ENCODE measurements at places on chromosomes 13 and 19.

DNA sequence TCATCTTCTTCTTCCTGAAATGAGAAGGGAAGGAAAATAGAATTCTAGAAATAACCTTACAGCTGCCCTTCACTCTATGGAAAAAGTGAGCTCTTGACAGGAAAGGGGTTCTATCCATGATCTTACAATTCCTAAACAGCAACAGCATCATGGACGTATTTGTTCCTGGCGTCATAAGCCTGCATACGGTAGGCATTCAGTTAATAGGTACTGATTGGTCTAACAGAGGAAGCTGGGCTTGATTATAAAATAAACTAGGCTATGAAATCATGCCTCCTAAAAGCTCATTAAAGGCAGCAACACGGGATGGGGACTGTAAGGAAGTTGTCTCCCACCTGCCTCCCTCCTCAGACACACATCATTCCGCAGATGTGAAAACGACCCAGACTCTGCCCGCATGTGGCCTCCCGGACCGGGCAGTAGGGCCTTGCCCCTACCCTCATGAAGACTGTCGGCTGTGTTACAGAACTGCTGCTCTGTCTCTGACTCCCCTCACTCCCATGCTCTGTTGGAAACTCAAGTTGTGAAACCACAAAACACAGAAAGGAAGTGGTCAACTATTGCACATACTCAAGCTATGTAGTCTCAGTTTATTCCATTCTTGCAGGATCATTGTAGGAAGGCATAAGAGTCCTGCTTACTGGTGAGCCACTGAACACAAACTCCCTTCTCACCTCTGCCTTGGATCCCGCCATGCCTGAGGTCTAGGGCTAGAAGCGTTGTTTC lies 129.8 kb downstream of the DLEU7 start:
- peak; percentile 13 for DNase-seq

- DNase-seq = no peak
Observed at GRCh38 chr19:29538146-29538545, 12.4 kb downstream of the VSTM2B start.

GRCh38 chr13:48647625-48648024 lies 6.1 kb upstream of the CYSLTR2 start:
- no peak for DNase-seq

DNA sequence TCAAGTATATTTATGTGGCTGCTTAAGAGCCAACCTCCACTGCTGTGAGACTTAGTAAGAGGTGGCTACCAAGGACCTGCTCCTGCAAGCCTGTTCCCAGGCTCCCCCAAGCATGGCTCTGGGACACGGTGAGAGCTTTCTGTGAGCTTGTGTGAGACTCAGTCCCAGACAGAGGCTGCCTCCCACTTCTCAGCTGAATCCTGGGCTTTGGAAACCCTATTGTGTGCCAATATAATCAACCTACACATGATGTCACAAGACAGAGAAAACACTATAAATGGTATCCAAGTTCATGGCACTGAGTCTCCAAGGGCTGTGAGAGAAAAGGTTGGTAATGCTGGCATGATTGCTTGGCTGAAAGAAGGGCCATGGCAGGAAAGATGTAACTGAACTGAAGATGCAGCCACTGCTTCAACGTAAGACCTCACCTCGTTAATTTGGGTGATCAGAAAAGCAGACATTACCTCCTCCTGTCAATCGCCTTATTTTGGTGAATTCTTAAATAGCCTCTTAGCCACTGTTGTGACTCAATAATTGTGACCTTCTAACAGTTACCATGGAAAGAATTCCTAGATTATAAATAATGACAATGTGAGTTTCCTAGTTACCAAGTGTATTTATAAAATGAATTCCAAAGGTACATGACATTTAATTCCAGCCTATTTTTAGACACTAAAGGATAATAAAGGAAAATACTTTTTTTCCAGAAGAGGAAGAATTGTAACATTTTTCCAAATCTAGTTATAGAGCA lies 332.0 kb downstream of the IRS2 start:
- DNase-seq = no peak

- DNase-seq = no peak
Observed at GRCh38 chr19:29953352-29954247, 11.6 kb downstream of the URI1 start.

DNA sequence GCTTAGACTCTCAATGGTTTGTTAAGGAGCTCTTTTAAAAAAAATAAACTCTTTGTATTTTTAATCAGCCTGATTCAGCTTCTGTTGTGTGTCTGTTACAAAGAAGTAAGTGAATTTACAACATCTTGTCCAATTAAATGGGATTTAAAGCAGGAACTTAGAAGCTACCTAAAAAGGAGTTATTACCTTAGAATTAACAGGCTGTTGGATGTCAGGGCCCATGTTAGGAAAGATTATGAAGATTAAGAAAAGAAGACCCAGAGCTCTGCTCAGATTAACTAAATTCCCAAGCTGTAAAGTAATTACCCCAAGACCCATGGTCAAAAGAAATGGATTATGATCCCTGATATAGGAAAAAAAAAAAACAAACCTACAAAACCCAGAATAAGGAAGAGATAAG lies 44.1 kb upstream of the ZNF780A start:
- DNase-seq = no peak

- no peak for DNase-seq
Observed at GRCh38 chr13:26236296-26236695, 14.2 kb upstream of the RNF6 start.

DNA sequence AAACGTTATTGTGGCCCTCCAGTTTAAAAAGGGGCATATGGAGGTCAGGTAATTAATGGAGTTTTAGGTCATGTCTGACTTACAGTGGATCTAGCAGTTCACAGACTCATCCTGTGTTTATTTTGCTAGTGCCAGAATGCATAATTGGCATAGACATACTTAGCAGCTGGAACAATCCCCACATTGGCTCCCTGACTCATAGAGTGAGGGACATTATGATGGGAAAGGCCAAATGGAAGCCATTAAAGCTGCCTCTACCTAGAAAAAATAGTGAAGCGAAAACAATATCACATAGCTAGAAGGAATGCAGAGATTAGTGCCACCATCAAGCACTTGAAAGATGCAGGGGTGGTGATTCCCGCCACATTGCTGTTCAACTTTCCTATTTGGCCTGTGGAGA lies 610.7 kb downstream of the SLITRK5 start:
- DNase-seq = no peak

GRCh38 chr13:114080739-114081561 lies 51.5 kb downstream of the RASA3 start:
- DNase-seq = no peak

DNA sequence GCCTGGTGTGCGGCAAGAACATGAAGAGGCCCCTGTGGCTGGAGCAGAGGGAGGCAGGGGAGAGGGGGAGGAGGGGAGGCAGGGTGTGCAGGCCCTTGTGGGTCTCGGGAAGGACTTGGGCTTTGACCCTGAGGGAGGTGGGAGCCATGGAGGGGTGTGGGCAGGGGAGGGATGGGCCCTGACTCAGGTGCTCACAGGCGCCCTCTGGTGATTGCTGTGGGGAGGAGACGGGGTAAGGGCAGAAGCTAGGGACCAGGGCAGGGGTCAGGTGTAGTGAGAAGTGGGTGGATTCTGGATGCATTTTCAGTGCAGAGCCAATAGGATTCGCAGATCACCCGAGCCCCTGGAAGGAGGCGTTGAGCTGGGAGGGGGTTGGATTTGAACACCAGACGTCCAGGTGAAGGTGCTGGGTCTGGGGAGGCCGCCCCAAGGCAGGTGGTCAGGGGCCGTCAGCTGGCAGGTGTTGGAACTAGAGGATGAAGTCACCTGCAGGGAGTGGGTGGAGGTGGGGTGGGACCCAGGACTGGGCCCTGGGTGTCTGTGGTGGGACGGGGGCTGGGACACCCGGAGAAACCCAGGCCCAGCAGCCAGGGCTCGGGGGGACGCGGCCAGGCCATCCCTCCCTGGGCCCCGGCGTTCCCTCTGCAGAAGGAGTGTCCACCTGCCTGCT lies 185.4 kb downstream of the KDM4B start:
- DNase-seq = no peak

DNA sequence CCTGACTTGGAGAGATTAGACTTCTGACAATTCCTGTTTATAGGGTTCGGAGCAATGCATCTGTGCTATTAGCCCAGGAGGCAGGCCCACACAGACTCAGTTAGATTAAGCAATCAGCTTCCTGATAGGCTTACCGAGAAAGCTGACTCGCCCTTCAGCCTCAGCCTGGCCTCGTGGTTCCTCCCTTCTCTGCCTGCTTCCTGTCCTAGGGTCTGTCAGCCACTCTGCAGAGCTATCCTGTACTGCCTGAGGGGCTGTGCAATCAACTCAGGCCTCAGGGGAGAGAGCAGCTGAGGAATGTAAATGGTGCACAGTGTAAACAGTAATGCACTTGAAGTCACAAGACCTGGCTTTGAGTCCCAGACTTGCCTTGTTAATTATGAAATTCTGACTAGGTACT lies 30.7 kb downstream of the HTR2A start:
- DNase-seq = peak; percentile 13
